Activated CD4-positive, alpha-beta T cell treated with anti-CD3 and anti-CD28 coated beads, Interleukin-2, amount 50 U/mL, for 4 hours (primary cell): ENCODE measurements at places on chromosomes 3 and 15.

DNA sequence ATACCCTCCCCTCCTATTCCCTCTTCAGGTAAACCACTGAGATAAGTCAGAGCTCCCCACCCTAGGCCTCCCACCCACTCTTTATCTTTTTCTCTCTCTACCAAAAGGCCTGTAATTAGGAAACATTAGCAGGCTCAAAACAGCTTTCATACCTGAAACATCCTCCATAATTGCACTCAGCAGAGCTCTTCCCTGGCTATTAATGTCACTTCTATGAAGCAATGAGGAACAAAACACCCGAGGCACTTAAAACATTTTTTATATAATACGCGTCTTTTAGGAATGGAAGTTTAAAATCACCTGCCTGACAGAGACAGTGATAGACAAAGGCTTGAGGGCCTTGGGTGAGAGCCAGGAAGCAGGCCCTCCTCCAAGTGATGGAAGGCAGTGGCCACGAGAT is 138.9 kb downstream of the EPHB1 start:
- no peak for DNase-seq

DNA sequence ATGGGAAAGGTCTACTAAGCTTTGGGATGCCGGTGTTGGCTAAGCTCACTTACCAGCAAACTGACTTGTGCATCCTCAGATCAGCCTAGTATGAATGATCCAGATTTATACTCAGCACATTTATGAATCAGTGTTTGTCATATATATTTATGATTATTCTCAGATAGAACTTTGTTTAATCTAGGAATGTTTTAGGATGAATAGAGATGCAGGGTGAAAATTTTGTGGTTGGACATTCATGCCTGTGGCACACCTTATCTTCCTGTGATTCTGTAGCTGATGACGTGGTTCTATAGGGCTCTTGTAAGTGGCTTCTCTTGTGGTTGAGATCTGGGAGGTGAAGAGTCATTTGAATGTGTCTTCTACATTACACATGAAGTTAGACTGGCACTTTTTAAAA is 11.4 kb downstream of the CDIN1 start:
- DNase-seq, result no peak

GRCh38 chr15:64502151-64502550 is 41.8 kb downstream of the ZNF609 start:
- no peak for DNase-seq

DNA sequence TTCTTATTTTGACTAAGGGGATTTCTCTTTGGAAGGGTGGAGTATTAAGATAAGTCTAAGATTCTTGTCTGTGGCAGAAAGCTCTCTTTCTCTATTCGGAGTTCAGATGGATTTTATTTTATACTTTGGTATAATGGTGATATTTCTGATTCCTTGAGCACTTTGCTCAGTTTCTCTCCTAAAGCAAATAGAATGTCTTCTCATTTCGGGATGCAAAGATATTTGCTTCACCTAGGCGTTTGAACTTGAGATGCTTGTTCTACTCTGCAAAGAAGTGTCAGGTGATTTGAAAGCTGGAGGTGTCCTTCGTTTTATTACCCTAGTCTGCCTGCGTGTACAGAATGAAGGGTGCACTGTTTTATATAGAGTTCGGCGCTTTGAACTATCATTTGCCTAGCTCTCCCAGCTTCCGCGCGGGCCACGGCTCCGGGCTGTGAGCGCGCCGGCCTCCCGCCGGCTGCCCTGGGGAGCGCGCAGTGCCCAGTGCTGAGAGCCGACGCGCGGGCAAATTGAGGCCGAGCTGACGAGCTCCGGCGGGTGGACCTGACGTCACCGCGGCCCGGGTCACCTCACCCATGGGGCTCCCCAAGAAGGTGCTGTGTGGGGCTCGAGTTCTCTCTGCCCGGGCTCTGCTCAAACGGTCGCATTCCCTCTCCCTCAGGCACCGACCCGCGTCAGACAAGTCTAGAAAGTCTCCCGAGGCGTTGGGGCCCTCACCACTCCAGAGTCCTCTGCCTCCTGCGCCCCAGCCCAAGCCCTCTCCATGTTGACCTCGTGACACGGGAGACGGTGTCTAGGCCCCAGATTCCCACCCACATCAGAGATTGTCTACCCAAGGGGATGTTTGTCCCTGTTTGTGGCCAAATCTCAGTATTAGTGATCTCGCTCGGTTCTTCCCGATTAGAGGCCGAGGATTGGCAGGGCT is 7.5 kb downstream of the SOX2 start:
- no peak for DNase-seq

DNA sequence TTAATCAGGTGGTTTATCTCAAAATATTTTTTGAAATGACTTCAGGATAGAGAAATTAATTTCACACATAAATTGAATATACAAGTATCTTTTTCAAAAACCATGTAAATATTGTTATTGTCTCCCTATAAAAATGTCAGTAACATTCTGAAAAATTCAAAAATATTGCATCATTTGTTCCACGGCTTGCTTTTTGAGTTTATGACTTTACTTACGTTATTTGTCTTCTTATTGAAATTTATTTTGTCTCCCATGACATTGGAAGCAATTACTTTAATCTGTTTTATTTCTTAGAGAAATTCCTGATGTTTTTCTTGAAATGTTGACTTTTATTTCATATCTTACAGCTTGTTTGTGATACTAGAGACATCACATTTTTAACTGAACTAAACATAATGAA is 56.9 kb upstream of the P2RY1 start:
- DNase-seq, result no peak

- no peak for DNase-seq
Measured at GRCh38 chr3:131636266-131636775, 133.6 kb upstream of the MRPL3 start.

- no peak for DNase-seq
Measured at GRCh38 chr15:74403991-74404563, 29.7 kb downstream of the SEMA7A start.

DNA sequence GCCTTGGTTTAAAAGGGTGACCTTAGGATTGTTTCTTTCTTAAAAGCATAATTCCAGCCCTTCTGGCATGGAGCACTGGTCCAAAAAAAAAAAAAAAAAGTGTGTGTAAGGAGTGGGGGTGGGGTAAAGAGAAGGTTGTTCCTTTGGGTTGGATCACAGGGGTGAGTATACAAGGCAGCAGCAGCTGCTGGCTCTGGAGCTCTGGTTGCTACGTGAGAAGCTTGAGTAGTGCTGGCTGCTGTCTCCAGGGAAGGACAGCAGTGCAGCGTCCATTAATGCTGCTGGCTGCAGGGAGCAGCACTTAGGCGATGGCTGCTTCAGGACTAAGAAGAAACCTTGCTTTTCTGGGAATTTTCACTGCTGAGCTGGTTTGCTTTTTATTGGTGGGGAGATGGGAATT is 2.3 kb downstream of the SETD5 start:
- DNase-seq, result no peak

- no peak for DNase-seq
Measured at GRCh38 chr3:18057471-18058091, 315.1 kb upstream of the TBC1D5 start.

GRCh38 chr3:196378146-196378841 is 40.1 kb upstream of the TM4SF19 start:
- DNase-seq, result no peak

- no peak for DNase-seq
Measured at GRCh38 chr3:188740010-188740409, 431.8 kb upstream of the TPRG1 start.

GRCh38 chr15:39666677-39667076 is 85.8 kb downstream of the THBS1 start:
- DNase-seq, result no peak

DNA sequence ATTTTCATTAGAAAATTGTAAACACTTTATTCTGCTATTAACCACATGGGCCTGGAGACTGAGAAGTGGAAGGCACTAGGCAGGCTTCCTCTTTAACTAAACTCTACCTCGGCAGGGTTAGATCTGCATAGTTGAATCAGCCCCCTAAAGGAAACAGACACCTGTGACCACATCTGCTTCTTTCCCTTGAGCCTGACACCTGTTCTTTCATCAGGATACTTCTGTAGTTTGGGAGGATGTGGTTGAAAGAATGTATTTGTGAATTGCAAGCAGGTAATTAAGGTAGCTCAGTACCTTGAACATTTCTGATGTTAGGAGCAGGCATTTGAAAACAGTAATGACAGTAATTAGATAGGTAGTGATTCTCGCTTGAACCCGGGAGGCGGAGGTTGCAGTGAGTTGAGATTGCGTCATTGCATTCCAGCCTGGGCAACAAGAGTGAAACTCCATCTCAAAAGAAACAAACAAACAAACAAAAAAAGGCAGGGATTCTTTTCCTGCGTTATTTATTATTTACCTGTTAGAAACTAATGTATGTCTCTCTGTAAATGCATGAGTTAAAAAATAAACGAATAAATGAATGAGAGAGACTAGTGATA is 468.5 kb downstream of the NLGN1 start:
- no peak for DNase-seq

GRCh38 chr3:45987368-45988291 is 8.0 kb downstream of the FYCO1 start:
- no peak for DNase-seq

DNA sequence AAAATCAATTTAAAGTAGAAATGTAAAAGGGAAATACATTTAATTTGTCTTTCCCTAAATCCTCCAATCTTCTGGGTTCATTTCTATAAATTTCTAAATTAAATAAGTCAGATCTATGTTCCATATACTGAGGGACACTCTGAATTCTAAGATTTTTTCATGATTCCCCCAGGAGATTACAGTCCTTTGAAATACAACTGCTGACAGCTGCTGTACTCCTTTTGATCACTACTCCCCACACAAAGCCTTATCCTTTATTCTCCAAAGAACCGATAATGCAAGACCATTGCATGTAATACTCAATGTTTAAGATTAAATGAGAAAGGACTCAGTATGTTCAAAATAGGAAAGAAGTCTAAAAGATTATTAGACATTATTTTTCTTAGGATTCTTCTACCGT is 865.7 kb downstream of the EPHA3 start:
- no peak for DNase-seq

DNA sequence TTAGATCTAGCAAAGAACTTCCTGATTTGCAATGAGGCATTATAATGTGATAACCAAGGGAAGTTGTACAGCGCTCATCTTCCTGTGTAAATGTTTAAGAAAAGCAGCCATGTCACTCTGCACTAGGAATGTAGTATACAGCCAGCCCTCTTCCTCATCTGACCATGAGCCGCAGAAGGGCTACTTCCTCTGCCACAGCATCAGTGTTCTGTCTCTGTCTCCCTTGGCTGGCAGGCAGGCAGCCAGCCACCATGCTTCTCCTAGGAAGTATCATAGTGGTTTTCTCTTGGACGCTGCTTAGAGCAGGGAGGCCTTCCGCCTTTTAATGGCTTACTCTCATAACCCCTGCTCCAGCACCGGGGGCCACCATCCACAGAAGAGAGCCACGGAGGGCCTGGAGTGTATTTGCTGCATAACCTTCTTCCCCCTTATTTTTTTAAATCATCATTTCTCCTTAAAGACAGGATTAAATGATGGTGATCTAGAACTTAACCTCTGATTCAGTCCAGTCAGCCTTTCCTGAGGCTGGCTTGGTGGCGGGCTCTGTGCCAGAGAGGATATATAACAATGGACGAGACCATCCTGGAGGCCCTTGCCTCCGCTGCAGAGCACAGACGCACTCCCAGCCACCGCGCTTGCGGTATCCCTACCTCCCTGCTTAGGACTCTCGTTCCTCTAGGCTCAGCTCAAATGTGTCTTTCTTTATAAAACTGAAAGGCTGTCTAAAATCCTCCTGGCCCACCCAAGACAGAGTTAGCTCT is 57.3 kb upstream of the PLXNA1 start:
- DNase-seq, result no peak
